ENCODE measurements at places on chromosomes 12 and 14. TPM values are rescaled to one million over a fixed set of nuclear protein-coding genes. Genes with fewer than 3 reads are reported as not detected.
A peak's percentile ranks its signal among the peaks of the same experiment; 100 is the strongest.

- H3K27ac ChIP-seq = no peak overlapping the region
- H3K36me3 ChIP-seq = peaks cover 4% of the 10 kb centered on the region
- no peak for DNase-seq
- no peaks in the 10 kb centered on the region for H3K27me3 ChIP-seq
- no peak overlapping the region for H3K4me3 ChIP-seq
Observed at GRCh38 chr14:50599700-50600444, 39.9 kb downstream of the ATL1 start.

Gene TTC5
- total RNA-seq = 24.5 TPM

GRCh38 chr14:59484639-59485175, 390 bp downstream of the JKAMP start:
- H3K4me1 ChIP-seq = peaks cover 58% of the 10 kb centered on the region
- H3K36me3 ChIP-seq = peaks cover 26% of the 10 kb centered on the region
- no peaks in the 10 kb centered on the region for H3K27me3 ChIP-seq

- no peaks in the 10 kb centered on the region for H3K4me1 ChIP-seq
- H3K4me3 ChIP-seq = no peak overlapping the region
- no peak for DNase-seq
- no peaks in the 10 kb centered on the region for H3K36me3 ChIP-seq
- no peak overlapping the region for H3K27ac ChIP-seq
Observed at GRCh38 chr14:32014498-32014897, 62.6 kb upstream of the ARHGAP5 start.

- H3K27ac ChIP-seq = no peak overlapping the region
- peaks cover 24% of the 10 kb centered on the region for H3K4me1 ChIP-seq
- no peaks in the 10 kb centered on the region for H3K27me3 ChIP-seq
- peaks cover 32% of the 10 kb centered on the region for H3K36me3 ChIP-seq
- no peak overlapping the region for H3K4me3 ChIP-seq
Observed at GRCh38 chr12:57097554-57097835, 8.6 kb downstream of the NAB2 start.

DNA sequence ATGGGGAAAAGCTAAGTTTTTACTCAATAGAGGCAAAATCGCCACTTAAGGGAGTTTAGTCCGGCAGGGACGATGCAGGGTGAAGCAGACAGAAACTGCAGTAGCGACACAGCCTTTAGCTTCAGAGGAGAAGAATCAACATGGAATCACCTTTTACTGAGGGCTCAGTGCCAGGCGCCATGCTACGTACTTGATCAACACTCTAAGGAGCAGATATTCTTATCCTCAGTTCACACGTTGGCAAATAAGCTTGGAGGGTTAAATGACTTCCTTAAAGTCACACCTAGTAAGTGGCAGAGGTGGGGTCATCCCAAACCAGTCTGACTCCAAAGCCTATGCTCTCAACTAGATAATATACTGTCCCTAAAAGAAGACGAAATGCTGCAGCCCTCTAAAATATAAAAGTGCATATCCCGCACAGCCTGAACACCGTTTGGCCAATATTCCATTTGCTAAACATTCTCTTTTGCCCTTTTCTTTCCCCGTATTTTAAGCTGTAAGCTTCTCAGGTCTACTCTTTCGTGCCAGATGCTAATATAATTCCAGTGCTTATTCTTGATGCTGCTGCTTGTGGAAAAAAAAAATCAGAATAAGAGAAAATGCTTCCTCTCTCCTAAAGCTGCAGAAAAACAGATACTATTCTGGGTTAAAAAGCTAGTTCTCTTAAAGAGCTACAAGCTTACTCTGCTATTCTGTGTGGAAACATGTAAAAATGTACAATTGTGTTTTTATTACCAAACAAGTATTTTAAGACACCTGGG, 10.9 kb downstream of the CCDC92 start:
- no peak overlapping the region for H3K4me3 ChIP-seq
- H3K27me3 ChIP-seq = no peaks in the 10 kb centered on the region
- peaks cover 20% of the 10 kb centered on the region for H3K4me1 ChIP-seq
- DNase-seq = no peak

DNA sequence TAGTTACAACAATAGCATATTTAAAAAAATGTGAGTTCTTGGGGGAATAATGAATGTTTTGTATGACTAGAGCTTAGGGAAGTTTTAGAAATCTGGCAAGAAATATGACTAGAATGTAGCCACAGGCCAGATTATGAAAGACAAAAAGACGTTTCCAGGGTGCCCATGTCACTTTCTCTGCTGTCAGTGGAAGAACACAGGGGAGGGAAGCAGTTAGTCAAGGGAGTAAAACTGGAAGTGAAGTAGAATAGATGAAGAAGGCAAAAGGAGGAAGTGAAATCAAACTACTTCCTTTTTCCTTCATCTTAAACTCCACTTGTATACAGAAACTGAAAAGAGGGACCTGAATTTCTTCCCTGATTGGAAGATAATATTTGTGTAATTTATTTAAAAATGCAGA, 81.2 kb upstream of the ATP2B1 start:
- no peak for DNase-seq
- H3K36me3 ChIP-seq = peaks cover 3% of the 10 kb centered on the region
- peak overlapping the region; percentile 82 for H3K27ac ChIP-seq
- no peaks in the 10 kb centered on the region for H3K27me3 ChIP-seq
- H3K4me1 ChIP-seq = peaks cover 13% of the 10 kb centered on the region
- no peak overlapping the region for H3K4me3 ChIP-seq

Gene RHEBL1
- 1.2 TPM for total RNA-seq

GRCh38 chr12:11953523-11953922, 117.2 kb upstream of the BCL2L14 start:
- no peak for DNase-seq
- no peaks in the 10 kb centered on the region for H3K36me3 ChIP-seq
- peaks cover 7% of the 10 kb centered on the region for H3K4me1 ChIP-seq
- H3K27me3 ChIP-seq = peaks cover 32% of the 10 kb centered on the region

DNA sequence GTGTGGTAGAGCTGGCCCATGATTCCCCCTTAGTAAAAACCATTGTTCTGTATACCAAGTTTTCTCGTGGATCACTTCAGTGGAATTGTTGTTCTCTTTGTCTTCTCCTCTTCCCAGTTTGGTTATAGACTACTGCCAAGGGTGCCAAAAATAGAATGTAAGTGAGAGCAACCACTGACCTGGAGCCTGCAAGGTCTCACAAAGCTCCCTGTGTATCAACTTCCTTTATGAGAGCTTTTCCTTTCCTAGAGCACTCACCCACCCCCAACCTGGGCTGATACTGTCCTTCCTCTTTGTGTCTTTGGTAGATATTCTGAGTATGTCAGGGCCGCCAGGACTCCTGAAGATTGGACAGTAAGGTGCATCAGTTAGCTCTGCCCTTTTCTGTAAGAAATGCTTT, 101.0 kb downstream of the SCN8A start:
- no peaks in the 10 kb centered on the region for H3K36me3 ChIP-seq
- H3K27ac ChIP-seq = no peak overlapping the region
- H3K27me3 ChIP-seq = no peaks in the 10 kb centered on the region
- peaks cover 18% of the 10 kb centered on the region for H3K4me1 ChIP-seq
- no peak overlapping the region for H3K4me3 ChIP-seq

Gene NRXN3
- 26.4 TPM for total RNA-seq

Gene RPL10L
- not detected for total RNA-seq

- H3K27me3 ChIP-seq = no peaks in the 10 kb centered on the region
- no peak overlapping the region for H3K4me3 ChIP-seq
- H3K27ac ChIP-seq = no peak overlapping the region
Observed at GRCh38 chr14:32611752-32612151, 282.7 kb downstream of the AKAP6 start.

DNA sequence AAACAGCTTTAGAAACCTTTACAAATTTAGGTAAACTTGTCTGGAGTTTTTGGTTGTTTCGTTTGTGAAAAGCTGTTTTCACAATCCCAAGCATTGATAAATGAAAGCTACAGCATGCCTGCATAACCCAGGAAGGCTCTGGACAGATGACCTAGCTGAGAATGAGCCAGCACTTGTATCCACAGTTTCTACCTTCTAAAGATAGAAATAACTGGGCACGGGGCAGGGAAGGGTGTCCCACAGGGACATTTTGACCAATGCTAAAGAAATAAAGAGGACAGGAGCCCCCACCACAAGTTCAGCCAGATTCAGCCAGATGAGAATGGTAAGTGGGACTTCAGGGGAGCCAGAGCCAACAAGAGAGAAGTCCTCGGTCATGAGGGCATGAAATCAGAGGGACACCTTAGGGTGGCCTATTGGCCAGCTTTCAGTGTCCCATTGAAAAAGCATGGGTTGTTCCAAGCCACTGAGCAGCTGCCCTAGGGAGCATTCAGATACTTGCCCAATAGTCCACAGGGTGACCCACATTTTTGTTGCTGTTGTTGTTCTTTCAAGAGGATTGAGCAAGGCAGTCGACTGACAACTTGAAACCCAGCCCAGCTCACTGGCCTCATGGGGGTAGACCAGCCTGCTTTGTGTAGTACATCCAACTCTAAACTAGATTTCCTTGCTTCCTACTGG, 140.3 kb upstream of the NUDT4 start:
- no peaks in the 10 kb centered on the region for H3K4me1 ChIP-seq
- H3K36me3 ChIP-seq = peaks cover 3% of the 10 kb centered on the region
- DNase-seq = no peak
- no peak overlapping the region for H3K4me3 ChIP-seq
- no peaks in the 10 kb centered on the region for H3K27me3 ChIP-seq

- H3K36me3 ChIP-seq = no peaks in the 10 kb centered on the region
- H3K27ac ChIP-seq = no peak overlapping the region
- peaks cover 9% of the 10 kb centered on the region for H3K27me3 ChIP-seq
- no peak for DNase-seq
- H3K4me1 ChIP-seq = no peaks in the 10 kb centered on the region
- H3K4me3 ChIP-seq = no peak overlapping the region
Observed at GRCh38 chr12:77352946-77353345, 287.6 kb upstream of the E2F7 start.

- peaks cover 17% of the 10 kb centered on the region for H3K27me3 ChIP-seq
- no peak for DNase-seq
- no peaks in the 10 kb centered on the region for H3K4me1 ChIP-seq
Observed at GRCh38 chr14:94717808-94718207, 52.1 kb downstream of the GSC start.

- H3K4me3 ChIP-seq = no peak overlapping the region
- H3K4me1 ChIP-seq = peaks cover 52% of the 10 kb centered on the region
- H3K27ac ChIP-seq = peak overlapping the region; percentile 83
- DNase-seq = peak; percentile 85
- H3K36me3 ChIP-seq = peaks cover 8% of the 10 kb centered on the region
Observed at GRCh38 chr12:46473634-46474329, 101.2 kb upstream of the SLC38A2 start.

- DNase-seq = no peak
- H3K27ac ChIP-seq = peak overlapping the region; percentile 95
- no peaks in the 10 kb centered on the region for H3K36me3 ChIP-seq
- H3K27me3 ChIP-seq = no peaks in the 10 kb centered on the region
Observed at GRCh38 chr14:76950055-76951020, 78.2 kb downstream of the IRF2BPL start.

Gene WNT1
- total RNA-seq = not detected

Gene TAS2R13
- total RNA-seq = 2.4 TPM

DNA sequence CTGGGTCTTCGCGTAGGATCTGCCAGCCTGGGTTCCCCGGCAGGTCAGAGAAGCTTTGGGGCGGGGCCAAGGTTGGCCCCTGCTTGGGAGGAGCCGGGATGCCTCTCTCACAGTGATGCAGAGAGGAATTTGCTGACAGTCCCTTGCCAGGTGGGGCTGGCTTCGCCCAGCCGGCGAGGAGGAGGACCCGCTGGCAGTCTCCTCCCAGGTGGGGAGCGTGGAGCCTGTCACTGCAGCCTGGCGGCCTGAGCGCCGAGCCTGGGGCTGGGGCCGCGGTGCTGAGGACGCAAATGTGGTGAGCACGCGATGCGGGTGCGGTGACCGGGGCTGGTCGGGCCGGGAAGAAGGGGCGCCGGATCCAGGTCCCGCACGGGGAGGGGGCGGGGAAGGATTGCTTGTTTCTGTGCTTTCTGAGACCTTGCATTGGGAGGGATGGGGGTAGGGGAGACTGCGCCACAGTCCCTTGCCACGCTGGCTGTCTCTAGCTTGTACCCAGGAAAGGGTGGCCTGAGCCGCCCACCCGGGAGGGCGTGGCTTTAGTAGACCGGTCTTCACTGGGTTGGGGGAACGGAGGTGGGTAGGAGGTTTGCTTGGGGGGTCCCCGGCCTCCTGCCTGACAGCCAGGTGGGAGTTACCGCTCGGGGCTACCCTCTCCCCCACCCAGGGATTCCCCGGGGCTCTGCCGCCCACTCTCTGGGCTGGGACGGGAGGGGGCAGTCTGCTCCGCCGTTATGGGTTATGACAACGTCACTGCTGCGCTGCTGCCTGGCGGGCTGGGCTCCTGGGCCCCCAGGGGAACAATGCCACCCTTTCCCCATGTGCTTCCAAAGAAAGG, at the start of gene TMEM63C:
TMEM63C (plus strand) TSS at position 196 of the 835 bp plus-strand sequence. CDS start 37,016 bp downstream, outside the sequence.
- peak; percentile 79 for DNase-seq
- H3K4me3 ChIP-seq = peak within 1 kb of the TSS; percentile 64
- no peaks in the 10 kb centered on the region for H3K36me3 ChIP-seq
- H3K4me1 ChIP-seq = peaks cover 5% of the 10 kb centered on the region

GRCh38 chr12:77940011-77940423, 109.3 kb downstream of the NAV3 start:
- peak overlapping the region; percentile 90 for H3K27ac ChIP-seq
- H3K27me3 ChIP-seq = no peaks in the 10 kb centered on the region
- H3K4me1 ChIP-seq = peaks cover 50% of the 10 kb centered on the region

DNA sequence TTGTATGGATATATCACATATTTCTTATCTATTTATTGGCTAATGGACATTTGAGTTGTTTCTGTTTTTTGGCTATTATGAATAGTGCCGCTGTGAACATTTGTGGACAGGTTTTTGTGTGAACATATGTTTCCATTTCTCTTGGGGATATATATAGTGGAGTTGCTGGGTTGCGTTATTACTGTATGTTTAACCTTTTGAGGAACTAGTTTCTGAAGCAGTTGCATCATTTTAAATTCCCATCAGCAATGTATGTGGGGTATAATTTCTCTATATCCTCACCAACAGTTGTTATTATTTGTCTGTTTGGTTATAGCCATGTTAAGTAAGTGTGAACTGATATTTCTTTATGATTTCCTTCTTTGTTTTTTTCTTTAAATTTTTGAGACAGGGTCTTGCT, 10.7 kb downstream of the TCTN2 start:
- no peaks in the 10 kb centered on the region for H3K27me3 ChIP-seq
- DNase-seq = no peak
- peaks cover 15% of the 10 kb centered on the region for H3K36me3 ChIP-seq
- H3K27ac ChIP-seq = no peak overlapping the region
- no peaks in the 10 kb centered on the region for H3K4me1 ChIP-seq

GRCh38 chr12:57215668-57216013, 953 bp upstream of the NXPH4 start:
- peak overlapping the region; percentile 69 for H3K4me3 ChIP-seq
- H3K27me3 ChIP-seq = peaks cover 5% of the 10 kb centered on the region
- H3K36me3 ChIP-seq = peaks cover 3% of the 10 kb centered on the region
- H3K4me1 ChIP-seq = peaks cover 71% of the 10 kb centered on the region

Gene KRT80
- 9.2 TPM for total RNA-seq

Measured in osteocyte (in vitro differentiated cells).